ENCODE measurements at places on chromosomes 2 and 18.
A peak's percentile ranks its signal among the peaks of the same experiment; 100 is the strongest.

- DNase-seq = no peak
Measured at GRCh38 chr2:19048593-19049266, 309.7 kb downstream of the OSR1 start.

DNA sequence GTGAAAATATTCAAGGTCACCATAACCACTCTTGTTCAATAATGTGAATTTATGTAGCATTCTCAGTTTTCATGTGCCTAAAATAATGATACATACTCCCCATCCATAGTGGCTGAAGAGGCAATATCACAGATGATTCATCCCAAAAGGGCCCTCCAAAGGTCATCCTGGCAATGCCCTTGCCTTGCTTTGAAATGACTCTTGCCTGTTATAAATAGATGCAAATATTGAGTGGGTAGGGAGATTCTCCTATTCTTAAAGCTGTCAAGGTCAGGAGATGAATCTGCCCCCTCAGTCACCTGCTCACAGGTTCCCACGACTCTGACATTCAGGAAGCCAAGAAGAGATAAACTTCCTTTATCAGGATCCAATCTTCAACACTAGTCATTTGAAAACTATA is 490.5 kb downstream of the TNS1 start:
- no peak for DNase-seq

DNA sequence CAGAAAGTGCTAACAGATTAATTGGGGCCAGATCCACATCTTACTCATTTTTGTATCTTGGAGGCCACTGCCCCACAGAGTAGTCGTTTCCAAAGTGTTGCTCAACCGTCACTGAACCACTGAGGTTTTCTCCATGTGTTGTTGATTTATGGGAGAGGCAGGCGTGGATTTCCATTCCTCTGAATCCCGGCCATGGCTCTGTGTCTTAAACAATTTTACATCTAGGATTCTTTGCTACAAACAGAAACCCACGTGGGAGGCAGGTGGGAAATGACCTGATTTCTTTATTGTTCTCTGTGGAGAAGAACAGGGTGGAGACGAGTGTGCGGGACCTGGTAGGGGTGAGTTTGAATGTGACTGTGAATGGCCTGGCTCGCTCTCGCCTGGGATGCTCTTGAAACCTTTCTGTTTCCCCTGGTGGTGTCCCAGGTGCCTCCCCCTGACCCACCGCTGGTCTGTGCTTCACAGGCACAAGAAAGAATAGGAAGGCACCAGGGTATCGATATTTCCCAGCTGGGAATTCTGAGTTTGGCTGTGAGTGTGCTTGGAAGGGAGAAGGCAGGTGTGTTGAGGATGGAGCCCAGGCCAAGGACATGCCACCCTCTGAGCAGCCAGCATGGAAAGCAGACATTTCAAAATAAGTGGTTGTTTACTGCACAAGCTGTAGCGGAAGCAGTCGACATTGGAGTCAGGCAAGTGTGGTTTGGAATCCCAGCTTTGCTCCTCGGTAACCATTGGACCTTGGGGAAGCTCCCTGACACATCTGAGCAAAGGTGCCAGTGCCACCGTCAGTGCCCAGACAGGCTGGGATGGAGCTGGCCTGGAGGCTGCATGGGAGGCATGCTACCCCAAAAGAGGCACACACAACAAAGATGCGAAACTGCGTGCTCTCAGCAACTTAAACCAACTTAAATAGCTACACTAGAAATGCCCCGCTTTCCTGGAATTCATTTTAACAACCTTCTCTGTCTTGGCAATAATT is 50.0 kb downstream of the LPIN1 start:
- no peak for DNase-seq

DNA sequence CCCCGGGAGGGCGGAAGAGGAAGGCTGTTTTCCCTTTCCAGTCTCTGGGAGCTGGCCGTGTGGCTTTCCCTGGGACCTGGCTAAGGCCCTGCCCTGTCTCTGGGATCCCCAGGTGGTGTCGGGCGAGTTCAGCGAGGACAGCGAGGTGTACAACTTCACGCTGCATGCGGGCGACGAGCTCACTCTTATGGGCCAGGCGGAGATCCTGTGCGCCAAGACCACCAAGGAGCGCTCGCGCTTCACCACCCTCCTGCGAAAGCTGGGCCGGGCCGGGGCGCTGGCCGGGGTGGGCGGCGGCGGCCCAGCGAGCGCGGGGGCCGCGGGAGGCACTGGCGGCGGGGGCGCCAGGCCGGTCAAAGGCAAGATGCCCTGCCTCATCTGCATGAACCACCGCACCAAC is 11.2 kb downstream of the GAREM2 start:
- no peak for DNase-seq

DNA sequence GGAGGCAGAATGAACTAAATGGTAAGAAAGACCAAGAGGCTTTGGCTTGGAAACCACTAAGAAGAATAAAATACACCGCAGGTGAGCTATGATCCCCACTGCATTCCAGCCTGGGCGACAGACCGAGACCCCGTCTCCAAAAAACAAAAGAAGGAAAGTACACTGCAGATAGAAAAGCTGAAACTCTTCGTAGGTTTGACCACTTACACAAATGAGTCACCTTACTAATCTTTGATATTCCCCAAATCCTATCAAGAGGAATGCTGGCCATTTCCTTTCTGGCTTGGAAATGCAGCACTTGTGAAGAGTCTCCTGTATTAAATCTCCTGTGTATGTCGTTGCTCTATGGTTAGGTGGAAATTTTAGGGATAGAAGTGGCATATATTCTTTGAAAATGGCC is 108.8 kb downstream of the MTCL1 start:
- no peak for DNase-seq

DNA sequence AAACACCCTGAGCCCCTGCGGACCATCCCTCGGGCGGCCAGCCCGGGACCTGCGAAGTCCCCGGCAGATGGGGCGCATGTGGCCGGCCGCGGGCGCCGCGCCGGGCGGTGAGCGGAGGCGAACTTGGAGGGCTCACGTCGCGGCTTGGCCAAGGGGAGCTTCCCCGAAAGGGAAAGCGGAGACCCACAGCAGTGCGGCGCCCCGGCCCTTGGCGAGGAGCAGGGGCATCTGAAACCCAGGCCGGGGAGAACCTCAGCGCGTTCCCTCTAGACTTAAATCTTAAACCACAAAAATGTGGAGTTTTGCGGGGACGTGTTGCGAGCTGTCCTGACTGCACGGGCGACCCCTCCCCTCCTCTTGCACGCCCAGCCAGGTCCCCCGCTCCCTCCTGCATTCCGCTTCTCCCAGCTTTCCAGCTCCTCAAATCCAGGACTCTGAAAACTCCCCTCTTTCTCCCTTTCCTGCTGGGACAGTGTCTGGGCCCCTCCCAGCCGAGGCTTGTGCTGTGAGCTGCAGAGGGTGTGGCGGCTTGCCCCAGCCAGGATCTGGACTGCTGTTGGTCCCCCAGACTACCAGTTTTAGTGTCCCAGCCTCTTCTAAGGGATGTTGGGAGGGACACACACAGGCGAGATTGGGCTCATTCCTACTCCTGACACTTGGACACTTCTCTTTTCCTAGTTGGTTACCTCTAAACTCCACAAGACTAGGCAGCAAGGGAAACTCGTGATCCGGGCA is 1.3 kb downstream of the FMNL2 start:
- no peak for DNase-seq

DNA sequence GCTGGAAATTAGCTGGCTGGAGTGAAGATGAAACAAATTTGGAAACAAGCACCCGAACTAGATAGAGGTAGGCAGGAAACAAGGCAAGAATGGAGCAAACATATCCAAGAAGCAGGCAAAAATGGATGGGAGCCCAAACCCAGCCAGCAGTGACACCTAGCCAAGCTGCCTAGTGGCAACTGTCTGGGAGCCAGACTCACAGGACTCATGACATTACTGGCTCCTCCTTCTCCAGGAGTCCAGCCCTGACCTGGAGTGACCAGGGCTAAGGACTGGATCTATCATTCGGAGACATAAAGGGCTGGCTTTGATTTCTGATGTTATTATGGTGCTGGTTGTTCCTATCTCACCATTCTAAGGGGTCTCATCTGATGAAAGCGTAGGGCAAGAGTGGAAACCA is 21.3 kb upstream of the ALK start:
- DNase-seq = no peak

- DNase-seq = no peak
Measured at GRCh38 chr2:28036307-28036706, 145.8 kb downstream of the BABAM2 start.

GRCh38 chr18:77346208-77346810 is 96.7 kb downstream of the GALR1 start:
- no peak for DNase-seq

- DNase-seq = peak; percentile 23
Measured at GRCh38 chr2:142048581-142048980, 82.2 kb downstream of the LRP1B start.

- no peak for DNase-seq
Measured at GRCh38 chr2:57937456-57937855, 109.2 kb upstream of the VRK2 start.

DNA sequence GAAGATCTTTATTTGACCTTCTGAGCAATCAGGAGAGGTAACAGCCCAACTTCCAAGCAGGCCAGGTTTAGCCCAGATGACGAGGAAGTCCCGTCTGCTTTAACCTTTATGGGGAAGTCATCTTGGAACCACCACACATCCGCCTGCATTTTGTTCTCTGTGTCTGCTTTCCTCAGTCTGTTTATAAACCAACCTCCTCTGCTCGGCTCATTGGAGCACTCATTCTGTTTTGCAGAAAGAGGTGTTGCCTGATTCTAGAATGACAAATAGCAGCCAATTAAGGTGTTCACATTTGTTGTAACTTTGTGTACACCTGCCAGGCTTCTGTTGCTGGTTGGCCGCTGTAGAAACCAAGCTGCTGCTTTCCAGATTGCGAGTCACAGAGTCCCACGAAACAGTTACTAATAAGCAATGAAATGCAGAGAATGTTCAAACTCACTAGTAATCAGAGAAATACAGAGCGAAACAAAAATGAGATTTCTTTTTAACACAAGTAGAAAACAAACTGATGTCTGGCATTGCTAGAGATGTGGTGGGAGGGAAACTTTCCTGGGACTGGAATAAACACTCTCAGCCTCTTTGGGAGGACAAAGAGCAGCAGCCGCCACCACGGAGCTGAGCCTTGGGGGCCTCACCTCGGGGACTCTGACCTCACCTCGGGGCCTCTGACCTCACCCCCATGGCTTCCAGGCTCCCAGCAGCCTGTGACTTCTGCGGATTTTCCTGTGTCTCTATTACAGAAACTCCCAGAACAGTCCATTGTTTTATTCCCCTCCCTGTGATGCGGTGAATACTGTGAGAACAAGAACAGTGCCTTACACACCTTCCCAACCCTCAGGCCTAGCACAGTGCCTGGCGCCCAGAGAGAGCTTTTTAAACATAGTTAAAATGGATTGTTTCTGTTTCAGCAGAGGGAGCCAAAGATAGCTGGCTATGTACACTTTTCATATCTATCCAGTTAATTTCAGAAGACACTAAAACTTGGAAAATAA is 64.0 kb downstream of the MBP start:
- DNase-seq = no peak

DNA sequence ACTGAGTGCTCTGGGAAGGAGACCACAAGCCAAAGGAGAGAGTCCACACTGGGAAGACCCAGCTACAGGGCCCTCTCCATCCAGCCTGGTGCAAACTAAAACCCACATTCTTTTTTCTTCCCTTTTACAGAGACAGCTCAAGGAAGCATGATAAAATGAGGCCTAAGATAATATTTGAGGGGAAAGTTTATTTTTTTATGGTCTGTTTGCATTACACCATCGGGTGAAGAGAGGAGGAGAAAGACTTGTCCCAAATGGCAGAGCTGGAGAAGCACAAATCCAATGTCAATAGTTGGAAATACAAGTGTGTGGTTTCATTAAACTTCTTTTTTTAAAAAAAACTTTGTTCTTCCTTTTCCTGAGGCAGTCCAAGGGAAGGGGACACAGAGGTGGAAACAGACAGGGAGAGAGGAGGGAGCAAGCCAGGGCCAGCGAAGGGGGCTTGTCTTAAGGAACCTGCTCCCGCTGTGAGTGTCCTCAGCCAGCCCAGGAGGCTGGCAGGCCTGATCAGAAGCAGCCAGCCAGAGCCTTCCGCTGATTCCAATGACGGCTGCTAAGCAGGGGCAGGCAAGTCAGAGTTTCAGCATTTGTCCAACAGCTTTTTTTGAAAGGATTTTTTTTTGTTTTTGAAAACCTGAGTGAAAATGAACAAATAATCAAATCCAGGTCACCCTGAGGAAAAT is 203.8 kb upstream of the SIX2 start:
- no peak for DNase-seq

GRCh38 chr2:213420828-213421385 is 136.6 kb downstream of the SPAG16 start:
- no peak for DNase-seq

DNA sequence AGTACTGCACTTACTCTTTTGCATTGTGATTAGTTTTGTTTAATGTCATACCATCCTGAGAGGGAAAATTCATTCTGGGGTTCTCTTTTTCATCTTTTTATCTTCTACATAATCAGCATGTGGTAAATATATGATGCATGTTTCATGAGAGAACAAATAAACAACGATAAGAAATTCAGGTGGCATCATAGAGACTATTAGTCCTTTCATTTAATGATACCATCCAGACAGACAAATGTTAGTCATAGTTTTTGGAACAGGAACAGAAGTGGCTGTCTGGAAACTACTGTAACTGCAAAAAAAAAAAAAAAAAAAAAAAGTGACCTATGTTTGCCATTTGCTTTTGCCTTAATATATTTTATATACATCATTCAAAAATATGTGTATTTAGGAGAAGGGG is 761.0 kb downstream of the EPHA4 start:
- no peak for DNase-seq

- DNase-seq = no peak
Measured at GRCh38 chr18:26056291-26056690, 34.1 kb downstream of the SS18 start.

- DNase-seq = no peak
Measured at GRCh38 chr2:75226099-75226498, 26.8 kb upstream of the TACR1 start.

DNA sequence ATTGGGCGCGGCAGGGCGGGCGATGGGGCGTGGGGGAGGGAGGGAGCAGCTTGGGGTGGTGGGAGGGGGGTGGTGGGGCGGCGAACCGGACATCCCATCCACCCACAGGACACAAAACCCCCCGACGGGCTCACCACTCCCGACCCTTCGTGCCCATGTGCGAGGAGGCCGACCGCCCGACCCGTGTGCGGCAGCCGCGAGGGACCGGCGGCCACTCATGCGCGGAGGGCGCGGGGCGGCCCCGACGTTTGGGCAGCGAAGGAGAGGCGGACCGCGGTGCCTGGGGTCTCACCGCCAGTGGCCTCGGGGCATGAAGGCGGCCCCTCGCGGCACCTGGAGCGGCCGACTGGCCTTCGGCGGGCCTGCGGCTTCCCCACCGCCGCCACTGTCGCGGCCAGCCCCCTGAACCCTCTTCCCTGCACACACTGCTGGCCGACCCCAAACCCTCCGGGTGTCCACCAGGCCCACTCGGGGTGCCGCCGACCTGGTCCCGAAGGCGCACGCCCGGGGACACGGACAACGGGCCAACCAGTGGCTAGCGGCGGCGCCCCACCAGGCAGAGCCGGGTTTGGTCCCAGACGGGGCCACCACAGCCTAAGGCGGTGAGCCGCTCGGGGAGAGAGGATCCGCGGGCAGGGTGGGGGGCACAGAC is 94.6 kb upstream of the ANKRD30BL start:
- DNase-seq = no peak

Measured in foreskin melanocyte (primary cell).